ENCODE measurements at places on chromosomes 6 and 20.

- no peak for DNase-seq
These were observed 34.6 kb downstream of the RREB1 start for GRCh38 chr6:7142228-7142801.

DNA sequence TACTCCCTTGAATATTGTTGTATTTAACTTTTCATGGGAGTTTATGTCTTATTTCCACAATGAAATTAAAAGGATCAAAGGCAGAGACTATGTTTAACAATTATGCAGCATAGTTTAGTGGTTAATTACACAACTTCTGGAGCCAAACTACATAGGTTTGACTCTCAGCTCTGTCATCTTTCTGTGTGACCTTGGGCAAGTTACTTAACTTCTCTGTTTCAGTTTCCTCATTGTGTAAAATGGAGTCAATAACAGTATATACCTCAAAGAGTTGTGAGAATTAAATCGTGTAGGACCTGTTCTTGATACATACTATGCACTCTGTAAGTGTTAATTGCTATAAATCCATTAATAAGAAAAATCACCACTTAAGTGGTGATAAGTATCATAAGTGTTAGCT is 48.3 kb downstream of the BTBD9 start:
- no peak for DNase-seq

GRCh38 chr6:15304337-15305042 is 58.6 kb downstream of the JARID2 start:
- DNase-seq, result no peak

GRCh38 chr6:36089048-36089447 is 41.3 kb upstream of the MAPK13 start:
- no peak for DNase-seq

GRCh38 chr6:139587469-139587868 is 213.0 kb upstream of the CITED2 start:
- no peak for DNase-seq

GRCh38 chr20:38117205-38117604 is 47.9 kb downstream of the TGM2 start:
- no peak for DNase-seq

GRCh38 chr6:31035862-31036497 is 25.7 kb downstream of the MUC22 start:
- no peak for DNase-seq

All from NCI-H2029 treated with DMSO at 0.1 percent for 48 hours (cell line).